ENCODE measurements at places on chromosomes 12 and 14.
A peak's percentile ranks its signal among the peaks of the same experiment; 100 is the strongest.

DNA sequence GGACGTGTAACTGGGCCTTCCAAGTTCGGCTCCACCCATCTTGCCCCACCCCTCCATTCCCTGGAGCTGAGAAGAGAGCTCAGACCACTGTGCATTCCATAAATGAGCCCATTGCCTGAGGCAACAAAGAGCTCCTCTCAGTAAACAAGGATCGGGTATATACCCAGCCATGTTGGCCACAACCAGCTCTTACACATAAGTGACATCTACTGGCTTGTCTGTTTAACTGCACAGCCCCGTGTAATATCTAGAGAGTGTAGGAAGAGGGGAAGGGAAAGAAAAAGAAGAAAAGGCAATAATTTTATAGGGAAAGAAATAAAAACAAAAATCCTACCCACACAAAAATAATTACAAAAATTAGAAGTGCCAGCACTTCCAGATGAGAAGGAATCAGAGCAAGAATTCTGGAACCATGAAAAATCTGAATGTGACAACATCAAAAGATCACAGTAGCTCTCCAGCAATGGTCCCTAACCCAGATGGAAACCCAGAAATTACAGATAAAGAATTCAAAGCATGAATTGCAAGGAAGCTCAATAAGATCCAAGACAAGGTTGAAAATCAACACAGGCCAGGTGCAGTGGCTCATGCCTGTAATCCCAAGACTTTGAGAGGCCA, 308.1 kb downstream of the RPAP3 start:
- DNase-seq = no peak

GRCh38 chr12:132167611-132168310, 23.5 kb downstream of the NOC4L start:
- no peak for DNase-seq

DNA sequence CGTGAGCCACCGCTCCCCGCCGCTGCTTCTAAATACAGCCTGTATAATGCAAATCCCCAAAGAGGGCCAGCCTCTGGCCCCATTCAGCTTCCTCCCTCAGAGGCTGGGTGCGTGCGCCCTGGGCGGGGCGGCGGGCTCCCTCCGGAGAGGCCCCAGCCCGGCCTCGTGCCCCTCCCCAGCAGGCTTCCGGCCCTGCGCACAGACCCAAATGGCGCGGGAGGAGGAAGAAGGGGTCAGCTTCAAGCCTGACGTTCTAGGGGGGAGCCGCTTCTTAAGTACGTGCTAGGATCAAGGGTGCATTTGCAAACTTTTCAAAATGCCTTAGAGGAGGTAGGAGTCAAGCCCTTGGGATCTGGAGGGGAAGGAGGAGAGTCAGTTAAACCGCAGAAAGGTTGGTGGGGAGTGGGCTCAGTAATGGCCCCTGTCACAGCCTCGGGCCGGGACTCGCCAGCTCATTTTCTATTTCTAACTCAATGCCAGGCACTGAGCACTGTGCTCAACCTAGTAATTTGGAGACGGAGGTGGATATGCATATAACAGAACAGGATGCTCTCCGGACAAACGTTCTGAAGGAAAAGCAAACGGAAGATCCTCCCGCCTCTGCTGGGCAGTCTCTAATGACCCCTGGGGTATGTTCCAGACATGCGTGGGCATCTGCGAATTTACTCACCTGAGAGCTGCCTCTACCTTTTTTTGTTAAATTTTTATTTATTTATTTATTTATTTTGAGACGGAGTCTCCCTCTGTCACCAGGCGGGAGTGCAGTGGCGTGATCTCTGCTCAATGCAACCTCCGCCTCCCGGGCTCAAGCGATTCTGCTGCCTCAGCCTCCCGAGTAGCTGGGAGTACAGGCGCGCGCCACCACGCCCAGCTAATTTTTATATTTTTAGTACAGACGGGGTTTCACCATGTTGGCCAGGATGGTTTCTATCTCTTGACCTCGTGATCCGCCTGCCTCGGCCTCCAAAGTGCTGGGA, 32.3 kb downstream of the NINJ2 start:
- DNase-seq = peak; percentile 63

GRCh38 chr14:21066882-21067502, 3.1 kb upstream of the ARHGEF40 start:
- no peak for DNase-seq

- DNase-seq = no peak
These were observed 1.8 kb downstream of the FLRT2 start for GRCh38 chr14:85531587-85532373.

DNA sequence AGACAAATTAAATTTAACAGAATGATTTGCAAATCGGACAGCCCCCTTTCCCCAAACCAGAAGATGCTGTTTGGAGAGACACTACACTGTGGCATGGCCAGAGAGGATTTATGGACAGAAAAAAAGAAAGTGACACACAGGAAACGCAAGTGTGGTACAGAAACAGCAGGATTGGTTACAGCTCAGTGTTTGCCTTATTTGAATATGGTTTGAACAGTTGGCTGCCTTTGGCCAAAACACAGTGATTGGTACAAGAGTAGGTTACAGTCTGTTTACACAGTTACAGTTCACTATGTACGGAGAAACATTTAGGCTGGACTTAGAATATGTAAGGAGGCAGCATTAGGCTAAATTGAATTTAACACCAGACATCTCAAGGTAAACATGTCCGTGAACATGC, 335.3 kb downstream of the NPAS3 start:
- no peak for DNase-seq

DNA sequence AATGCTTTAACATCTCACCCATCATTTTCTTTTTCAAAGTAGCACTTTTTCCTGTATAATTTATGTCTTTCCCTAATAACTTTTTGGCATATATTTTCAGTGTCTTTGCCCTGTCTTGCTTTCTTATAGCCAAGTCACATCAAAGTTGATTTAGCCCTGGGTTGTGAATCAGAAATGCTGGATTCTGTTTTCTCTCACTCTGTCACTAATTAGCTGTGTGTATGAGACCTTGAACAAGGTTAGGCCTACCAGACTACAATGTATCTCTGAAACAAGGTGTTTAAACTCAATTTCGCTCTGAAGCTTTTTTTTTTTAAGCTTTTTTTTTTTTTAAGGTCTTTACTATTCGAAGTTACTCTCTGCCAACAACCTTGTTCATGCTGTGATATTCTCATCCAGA, 25.7 kb downstream of the CNOT2 start:
- DNase-seq = no peak

DNA sequence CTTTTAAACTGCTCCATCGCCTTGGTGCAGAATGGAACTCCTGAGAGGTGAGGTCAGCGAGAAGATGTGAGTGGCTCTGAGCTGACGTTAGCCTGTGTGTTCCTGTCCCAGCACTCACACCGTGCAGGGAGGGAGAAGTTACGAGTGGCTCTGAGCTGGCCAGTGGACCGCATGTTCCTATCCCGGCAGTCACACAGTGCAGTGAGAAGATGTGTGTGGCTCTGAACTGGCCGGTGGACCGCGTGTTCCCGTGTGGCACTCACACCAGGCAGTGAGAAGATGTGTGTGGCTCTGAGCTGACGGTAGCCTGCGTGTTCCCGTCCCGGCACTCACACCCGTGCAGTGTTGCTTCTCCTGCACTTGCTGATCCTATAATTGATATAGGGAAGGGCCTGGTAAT, 59.9 kb downstream of the VCPKMT start:
- no peak for DNase-seq

- DNase-seq = no peak
These were observed 27.9 kb downstream of the ACTN1 start for GRCh38 chr14:68951035-68951797.

DNA sequence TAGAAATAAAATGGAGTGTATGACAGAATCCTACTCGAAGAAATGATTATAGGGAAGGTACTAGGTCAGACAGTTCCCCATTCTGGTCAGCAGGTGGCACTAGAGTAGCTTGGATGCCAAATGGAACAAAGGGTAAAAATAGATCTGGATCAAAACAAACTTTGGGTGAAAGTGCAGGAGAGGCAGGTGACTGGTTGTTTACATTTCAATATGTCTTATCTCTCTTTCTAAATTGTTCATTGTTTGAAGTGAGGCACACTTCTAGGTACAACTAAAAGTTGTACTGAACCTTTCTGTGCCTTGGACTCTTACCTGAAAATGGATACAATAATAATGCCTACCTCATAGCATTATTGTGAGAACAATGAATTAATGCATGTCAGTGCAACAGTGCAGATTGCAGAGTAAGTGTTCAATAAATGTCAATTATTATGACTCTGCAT, 62.0 kb upstream of the OSBPL8 start:
- DNase-seq = peak; percentile 29

- DNase-seq = no peak
These were observed 1.2 kb upstream of the LRP1-AS start for GRCh38 chr12:57148469-57149244.

DNA sequence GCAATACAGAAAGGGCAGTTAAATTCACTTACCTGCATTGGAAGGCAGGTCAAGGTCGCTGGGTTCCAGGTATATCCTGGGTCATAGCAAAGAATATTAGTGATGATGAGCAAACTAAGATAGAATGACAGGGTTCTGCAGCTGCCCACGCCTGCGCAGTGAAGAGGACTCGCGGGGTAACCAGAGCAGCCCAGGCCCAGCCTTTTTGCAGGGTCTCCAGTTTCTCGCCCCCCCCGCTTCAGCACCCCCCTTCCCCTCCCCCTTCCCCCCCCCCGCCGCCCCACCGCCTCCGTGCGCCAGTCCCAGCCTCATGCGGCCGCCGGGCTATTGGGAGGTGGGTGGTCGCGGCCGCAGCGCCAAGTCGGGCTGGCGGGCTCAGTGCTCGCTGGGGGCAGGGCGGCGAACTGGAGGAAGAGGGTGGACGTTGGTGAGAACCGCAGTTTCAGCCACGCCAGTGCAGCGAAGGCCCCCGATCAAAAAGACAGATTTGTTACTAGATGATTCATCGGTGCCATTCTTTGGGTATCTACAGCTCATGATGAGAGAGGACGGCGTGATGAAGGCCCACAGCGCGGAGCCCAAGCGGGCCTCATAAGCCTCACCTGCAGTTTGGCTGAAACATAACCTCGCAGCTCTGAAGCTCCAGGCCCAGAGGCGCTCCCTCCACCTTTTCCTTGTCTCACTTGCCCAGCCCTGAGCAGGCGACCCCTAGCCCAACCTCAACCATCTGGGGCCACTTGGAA, 20.2 kb downstream of the SLC2A3 start:
- DNase-seq = peak; percentile 32

DNA sequence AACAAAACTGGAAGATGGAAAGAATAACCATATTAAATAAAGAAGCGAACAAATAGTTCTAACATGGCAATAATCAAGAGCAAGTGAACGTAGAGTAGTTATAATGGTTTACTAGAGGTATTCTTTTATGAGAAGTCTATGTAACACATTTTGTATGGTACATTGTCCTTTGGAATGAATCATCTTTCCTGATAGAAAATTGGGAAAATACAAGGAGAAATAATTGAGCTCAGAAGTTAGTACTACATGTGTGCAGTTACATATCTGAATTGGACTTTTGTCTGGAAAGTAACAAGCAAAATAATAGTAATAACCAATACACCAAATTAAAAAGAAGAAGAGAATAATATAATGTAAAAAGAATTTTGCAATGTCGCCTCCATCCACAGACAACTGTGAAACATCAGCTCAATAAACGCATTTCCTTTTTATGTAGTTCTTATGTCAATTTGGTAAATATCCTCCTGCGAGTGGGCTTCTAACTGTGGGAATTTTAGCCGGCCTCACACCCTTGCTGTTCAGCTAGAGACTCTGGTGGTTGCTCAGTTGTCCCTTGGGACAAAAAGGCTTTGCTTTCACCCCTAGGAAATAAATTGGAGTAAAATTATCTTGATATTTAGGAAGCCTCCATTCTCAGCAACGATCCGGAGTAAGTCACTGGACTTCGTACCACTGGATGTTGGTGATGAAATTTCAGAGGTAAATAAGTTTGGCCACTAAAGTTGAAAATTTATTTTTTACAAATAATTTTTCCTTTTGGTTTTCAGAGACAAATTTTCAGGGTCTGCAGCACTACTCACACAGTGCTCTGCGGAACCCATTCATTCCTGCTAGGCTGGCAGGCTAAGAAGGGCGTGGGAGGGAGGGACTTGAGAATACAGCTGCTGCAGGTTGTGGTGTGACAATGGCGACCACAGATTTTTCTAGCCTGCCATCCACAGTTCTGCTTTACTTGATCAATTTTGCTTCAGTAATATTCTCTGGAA, 1.1 kb upstream of the TUBA1A start:
- DNase-seq = no peak

DNA sequence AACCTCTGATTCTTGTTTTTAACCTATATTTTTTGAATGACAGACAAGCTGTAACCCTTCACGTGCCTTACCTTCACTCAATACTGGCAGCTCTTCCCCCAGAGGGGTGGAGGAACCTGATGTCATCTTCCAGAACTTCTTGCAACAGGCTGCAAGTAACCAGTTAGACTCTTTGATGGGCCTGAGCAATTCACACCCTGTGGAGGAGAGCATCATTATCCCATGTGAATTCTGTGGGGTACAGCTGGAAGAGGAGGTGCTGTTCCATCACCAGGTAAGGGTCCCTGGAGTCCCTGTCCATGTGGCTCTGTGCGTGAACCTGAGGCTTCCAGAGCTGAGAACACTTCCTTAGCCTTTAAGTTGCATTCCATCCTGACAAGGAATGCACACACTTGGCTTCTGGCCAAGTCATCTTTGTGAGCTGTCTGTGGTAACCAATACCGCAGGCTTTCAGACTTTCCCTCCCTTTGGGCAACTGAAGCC, 22.7 kb downstream of the TRAFD1 start:
- no peak for DNase-seq

DNA sequence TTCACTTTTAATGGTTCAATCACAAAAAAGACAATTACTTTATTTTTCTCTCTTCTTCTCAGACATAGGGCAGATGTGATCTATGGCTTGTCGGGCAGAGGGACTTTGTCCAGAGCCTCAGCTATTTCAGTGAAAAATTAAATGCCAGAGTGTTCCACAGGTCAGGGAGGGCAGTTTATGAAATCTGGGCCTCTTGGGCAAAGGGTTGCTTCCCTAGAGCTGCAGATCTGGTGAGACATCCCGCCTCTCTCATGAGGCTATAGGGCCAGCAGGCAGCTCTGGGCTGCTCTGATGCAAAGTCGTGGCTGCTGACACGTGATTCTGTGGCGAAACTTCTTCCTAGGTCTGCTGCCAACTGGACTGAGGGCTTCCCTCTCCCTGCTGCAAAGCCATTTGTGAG, 6.0 kb downstream of the CLMN start:
- no peak for DNase-seq

GRCh38 chr12:51836827-51837173, 11.7 kb downstream of the FIGNL2 start:
- DNase-seq = no peak

GRCh38 chr14:92437729-92438285, 75.8 kb upstream of the RIN3 start:
- no peak for DNase-seq

DNA sequence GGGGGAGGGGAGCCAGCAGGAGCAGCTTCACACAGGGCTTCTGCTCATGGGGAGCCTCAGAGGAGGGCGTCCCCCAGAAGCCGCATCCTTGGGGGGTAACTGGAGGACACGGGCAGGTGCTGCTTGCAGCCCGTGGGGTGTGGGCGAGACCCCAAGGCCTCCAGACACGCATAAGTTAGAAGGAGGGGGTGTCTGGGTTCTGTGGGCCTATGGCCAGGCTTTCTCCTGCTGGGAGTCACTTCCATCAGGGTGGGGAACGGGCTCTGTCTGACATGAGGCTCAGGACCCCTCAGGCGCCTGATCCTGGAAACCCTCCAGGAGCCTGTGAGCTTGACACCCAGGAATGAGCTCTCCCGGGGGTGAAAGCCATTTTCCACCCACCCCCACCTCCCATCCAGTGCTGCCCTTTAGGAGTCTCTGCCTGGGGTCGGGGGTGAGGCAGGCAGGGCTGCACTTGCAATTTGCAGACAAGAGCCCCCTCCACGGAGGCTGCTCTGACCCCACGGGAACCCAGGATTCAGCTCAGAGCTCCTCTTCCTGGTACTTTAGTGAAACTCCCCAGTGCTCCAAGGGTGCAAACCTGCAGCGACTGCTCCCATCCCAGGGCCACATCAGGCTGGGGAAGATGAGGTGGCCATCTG, 325.7 kb downstream of the ADGRD1 start:
- no peak for DNase-seq
